Cortex of kidney (tissue), 1 donor: ENCODE measurements at places on chromosomes 2 and 18.

GRCh38 chr2:232494542-232494941 lies 6.9 kb upstream of the ECEL1 start:
- DNase-seq: no peak

- no peak for DNase-seq
Observed at GRCh38 chr2:233168445-233168844, 83.0 kb upstream of the ATG16L1 start.

DNA sequence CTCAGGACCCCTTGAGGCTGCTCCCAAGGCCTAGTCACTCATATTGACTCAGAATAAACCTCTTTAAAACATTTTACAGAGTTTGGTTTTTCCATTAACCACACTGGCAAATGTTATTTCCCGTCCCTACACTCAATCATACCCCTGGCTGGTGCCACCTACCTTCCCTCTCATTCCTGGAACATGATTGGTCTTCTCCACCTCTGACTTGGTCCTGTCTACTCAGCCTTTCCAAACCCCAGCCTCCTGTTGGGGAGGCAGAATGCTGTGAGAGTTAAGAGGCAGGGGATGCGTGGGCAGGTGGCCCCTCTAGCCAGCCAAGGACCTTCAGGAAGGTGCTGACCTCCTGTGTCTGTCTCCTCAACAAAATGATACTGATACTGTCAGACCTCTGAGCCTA lies 149.3 kb downstream of the CABLES1 start:
- DNase-seq: no peak

DNA sequence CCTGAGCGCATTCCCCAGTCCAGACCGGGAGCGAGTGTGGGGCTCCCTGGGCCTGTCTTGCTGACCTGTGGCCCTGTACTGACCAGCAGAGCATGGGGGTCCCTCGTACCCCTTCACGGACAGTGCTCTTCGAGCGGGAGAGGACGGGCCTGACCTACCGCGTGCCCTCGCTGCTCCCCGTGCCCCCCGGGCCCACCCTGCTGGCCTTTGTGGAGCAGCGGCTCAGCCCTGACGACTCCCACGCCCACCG lies 5.3 kb downstream of the NEU4 start:
- no peak for DNase-seq

DNA sequence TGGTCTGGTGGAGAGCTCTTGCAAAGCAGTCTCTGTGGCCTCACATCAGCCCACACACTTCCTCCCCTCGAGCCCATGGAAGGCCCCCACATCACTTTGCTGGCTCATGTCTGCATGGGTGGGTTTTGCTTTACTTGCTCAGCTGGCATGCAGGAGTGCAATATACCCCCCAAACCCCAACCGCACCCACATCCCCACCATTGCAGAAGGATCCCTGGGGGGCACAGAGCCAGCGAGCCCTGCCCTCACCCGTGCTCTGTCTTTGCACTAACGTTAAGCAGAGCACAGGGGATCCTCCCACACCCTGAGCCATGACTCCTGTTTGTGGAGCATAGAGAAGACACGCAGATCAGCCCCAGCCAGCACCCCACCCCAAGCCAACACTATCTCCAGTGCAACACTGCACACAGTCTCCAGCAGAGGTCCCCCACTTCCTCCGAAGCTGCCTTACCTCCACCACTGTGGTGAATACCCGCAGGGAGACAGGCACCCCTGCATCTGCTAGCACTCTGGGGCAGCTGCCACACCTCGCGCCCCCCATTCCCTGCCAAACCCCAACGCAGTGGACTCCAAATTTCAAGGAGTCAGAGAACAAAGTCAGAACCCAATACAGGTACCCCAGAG lies 177.8 kb upstream of the RGPD4 start:
- DNase-seq: no peak

- no peak for DNase-seq
Observed at GRCh38 chr2:241030333-241030680, 31.9 kb downstream of the SNED1 start.

DNA sequence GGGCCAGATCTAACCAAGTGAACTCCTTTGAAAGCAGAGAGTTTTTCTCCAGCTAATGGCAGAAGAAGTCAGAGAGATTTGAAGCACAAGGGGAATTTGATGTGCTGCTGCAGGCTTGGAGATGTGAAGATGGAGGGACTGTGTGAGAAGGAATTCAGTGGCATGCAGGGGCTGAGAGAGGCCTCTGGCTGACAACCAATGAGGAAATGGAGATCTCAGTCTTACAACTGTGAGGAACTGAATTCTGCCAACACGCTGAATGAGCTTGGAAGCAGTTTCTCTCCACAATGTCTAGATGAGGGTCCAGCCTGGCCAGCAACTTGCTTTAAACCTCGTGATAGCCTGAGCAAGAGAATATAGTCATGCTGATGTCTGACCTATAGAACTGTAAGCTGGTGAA lies 224.1 kb upstream of the DPP10 start:
- DNase-seq: no peak
